ENCODE measurements at places on chromosomes 1 and 21.

GRCh38 chr1:174142836-174143235 is 16.5 kb upstream of the RABGAP1L start:
- no peak for DNase-seq

- DNase-seq, result no peak
Observed at GRCh38 chr1:95207223-95207935, 26.6 kb upstream of the RWDD3 start.

GRCh38 chr1:23187637-23188036 is 19.0 kb upstream of the LUZP1 start:
- DNase-seq, result no peak

GRCh38 chr1:102107441-102107840 is 110.7 kb upstream of the OLFM3 start:
- no peak for DNase-seq

GRCh38 chr1:20663365-20663764 is 2.2 kb upstream of the DDOST start:
- no peak for DNase-seq

DNA sequence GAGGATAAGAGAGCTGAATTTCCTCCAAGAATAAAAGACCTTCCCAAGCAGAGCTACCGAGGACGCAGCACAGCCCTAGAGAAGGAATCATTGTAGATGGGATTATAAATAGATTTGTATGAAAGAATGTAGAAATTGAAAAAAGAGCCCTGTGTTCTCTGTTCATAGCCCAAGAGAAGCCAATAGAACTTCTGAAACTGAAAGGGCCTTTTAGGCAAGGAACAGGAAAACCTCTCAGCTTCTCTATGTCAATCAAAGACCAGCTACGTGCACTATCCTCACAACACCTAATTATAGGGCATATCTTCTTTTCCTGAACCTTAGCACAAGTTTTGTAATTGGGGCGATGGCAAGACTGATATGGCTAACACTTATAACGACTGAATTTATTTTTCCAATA is 192.4 kb upstream of the RNPC3 start:
- no peak for DNase-seq

Data from stimulated activated CD8-positive, alpha-beta memory T cell treated with anti-CD3 and anti-CD28 coated beads, Interleukin-4, amount 100 ng/mL, for 1 hour (primary cell).